ENCODE measurements at places on chromosomes 4 and X.

DNA sequence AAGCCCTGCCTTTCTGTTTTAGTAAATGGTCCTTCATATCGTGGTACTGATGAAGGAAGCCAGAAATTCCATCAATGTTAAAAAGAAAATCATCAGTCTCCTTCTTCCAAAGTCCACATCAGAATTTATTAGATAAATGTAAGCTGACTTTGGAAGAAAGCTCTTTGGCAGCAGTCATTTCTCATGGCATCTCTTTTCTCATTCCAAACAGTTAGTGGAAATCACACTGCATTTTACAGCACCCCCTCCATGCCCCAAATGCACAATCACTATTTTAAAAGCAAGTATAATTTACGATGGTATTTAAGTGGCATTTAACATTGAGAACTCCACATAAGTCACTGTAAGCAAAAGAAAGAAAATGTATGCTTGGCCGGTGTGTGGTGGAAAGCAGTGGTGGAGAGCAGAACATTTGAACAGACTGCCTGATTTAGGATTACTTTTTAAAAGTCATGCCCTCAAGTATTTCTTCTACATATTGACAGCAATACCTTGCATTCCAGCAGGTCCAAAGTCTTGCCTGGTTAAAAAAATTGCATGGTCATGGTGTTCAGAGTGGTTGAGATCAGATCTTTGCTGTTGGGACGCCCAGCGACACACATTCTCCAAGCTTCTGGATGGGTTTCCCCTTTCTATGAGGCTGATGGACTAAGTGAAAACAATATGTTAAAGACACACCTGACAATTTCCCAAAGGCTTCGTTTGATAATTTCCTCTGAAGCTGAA, 248.6 kb downstream of the ADAMTS3 start:
- no peak for DNase-seq

DNA sequence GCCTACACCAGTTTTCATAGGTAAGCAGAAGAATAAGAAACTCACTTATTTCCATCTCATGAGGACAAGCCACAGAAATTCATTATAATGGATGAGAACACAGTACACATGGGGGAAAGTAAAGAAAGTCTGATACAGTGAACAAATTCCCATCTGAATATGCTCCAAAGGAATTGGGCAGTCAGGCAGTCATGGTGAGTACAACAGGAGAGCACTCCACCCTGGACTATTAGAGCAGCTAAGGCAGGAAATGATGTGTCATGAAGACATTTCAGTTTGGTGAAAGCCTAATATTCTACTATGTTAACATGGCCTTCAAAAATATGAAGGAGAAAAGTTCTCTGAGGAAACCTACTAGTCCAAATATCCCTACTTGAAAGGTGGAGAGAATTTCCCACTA, 92.0 kb upstream of the PRDX4 start:
- DNase-seq = peak; percentile 6

GRCh38 chr4:184169225-184169867, 48.3 kb downstream of the ENPP6 start:
- DNase-seq = no peak

GRCh38 chrX:80810365-80810978, 795 bp upstream of the BRWD3 start:
- DNase-seq = no peak

- DNase-seq = no peak
These were observed 37.0 kb upstream of the UGT8 start for GRCh38 chr4:114561590-114561989.

- DNase-seq = no peak
These were observed 391.2 kb downstream of the ANKRD50 start for GRCh38 chr4:124321364-124321763.

- no peak for DNase-seq
These were observed 111.3 kb upstream of the INTU start for GRCh38 chr4:127521463-127521862.

GRCh38 chrX:1430451-1430850, 22.3 kb downstream of the ASMTL start:
- DNase-seq = no peak

DNA sequence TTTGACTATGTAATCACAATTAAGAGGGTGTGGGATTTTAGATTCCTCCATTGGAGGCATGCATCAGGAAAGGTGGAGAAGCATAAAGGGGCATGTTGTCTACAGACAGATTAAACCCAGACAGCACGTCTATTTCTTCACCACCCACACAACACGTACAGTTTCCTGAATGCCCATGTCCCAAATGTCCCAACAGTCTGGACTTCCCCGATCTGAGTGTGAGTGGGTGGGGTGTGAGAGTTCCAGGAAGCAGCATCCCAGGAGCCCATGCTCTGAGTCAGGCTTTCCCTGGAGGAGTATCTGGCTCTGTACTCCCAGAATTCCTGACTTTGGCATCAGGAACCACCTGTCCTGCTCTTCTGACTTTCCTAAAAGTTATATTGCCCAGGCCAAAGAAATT, 30.8 kb upstream of the NDP start:
- no peak for DNase-seq

DNA sequence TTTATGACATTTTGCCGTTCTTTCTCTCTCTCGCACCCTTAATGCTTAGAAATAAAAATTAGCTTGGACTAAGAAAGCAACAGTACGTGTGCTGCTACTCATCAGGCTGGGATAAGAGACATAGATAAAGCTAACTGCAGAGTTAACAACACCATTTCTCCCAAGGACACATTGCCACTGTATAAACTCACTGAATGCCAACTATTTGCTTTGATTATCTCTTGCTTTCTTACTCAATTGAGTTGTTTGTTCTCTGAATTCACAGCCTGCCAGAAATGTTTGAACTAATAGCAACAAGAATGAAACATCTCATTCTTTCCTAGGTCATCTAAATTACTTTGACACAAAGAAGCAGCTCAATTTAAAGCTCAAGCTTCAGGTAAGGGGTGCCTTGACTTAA, 34.6 kb downstream of the F8 start:
- no peak for DNase-seq

DNA sequence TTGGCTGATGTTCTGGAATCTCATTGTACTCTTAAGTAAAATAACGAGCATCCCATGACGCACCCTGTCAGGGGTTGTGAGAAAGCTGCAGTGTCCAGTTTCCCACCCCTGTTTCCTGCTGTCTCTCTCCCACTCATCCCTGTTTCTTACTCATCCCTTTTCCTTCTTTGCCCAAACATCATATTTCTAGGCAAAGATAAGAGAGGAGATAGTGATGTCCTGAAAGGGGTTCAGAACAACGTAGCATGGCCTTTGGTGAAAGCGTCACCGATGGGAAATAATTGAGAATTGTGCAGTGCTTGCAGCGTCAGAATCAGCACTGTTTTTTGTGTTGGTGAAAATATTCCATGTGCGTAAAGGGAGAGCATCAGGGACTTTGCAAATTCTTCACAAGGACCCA, 23.5 kb upstream of the TMEM165 start:
- DNase-seq = no peak

DNA sequence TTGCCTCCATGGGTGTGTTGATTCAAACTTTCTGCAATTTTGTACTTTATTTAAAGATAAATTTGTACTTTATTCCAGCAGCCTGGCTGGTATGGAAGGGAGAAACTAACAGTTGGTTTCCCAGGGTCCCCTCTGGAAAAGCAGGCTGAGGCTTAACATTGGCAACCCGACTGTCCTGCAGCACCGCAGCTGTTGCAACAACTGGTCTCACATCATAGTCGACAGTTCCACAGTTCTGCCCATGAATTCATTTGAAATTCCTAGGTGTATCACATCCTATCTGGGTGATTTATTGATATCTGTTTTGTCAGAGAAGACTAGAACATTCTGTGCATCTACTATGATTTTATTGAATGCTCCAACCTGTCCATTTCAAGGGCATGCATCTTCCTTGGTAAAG, 98.8 kb upstream of the GATB start:
- DNase-seq = no peak

DNA sequence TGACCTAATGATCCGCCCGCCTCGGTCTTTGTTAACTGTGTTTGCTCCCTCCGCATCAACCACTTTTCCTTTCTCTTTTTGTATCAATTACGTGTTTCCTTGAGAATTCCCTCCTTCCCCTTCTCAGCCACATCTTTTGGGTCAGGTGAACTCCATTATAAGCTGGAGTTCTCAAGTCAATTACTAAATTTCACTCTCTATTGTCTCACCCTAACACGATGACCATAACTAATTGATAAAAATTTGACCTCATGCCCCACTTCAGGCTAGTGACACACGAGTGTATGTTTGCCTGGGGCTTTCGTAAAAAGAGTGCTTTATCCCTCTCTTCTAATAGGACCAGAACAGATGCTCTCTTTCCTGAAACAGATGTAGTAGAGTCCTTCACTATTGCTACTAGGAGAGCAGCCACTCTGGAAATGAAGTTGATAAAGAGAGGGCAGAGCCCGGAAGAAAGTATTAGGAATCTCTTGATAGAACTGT, 403.6 kb upstream of the ANXA10 start:
- no peak for DNase-seq

- DNase-seq = no peak
These were observed 18.3 kb downstream of the L1CAM start for GRCh38 chrX:153867671-153868070.

GRCh38 chr4:71251261-71251660, 87.6 kb upstream of the SLC4A4 start:
- DNase-seq = peak; percentile 85

DNA sequence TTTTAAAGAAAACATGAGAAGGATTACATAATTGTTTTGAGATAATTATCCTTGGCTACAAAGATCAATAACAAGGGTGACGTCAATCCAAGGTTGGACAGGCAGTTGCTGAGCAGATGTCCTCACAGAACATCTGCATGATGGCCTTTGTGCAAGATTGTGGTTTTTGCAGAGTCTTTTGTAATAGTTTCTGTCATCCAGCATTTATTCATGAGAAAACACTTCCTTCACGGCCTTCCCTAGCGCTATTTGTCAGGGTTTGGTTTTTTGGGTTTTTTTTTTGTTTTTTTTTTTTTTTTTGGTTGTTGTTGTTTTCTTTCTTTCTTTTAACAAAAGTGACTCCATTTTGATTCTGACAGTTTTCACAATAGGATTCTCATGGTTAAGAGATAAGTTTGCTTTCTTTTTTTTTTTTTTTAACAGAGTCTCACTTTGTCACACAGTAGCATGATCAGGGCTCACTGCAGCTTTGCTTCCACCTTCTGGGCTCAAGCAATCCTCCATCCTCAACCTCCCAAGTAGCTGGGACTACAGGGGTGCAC, 31.5 kb upstream of the ELF2 start:
- peak; percentile 71 for DNase-seq

DNA sequence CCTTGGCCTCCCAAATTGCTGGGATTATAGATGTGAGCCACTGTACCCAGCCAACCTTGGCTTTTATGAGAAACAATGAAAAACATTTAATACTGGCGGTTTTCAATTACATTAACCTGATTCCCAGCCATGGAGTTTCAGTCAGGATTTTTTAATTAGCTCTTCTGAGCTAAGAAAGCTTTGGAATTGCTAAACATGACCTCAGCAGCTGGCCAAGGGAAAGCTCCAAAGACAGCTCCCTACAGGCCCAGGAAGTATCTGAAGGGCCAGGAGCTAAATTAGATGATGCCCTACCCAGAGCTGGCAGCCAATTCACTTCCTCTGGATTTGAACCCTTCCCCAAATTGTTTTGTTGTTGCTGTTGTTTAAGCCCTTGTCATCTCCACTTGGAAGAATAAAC, 26.5 kb upstream of the FUNDC1 start:
- DNase-seq = no peak

GRCh38 chrX:133868250-133868649, 117.1 kb downstream of the GPC3 start:
- DNase-seq = no peak

DNA sequence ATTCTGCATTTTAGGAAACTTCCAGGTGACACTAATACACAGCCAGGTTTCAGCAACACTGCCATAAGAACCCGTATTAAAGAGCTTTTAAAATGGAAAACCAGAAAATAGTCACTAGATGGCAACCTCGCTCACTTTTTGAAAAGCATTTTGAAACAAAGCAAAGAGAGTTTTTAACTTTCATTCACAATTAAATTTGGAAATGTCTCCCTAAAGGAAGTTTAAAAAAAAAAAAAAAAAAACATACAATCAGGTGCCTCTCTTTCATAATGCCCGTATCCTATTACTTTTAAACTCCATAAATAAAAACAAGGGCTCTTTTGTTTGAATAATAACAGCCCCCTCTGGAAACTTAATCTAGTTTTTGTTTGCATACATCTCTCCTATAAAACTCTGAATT, 20.3 kb downstream of the MEPE start:
- peak; percentile 55 for DNase-seq

- DNase-seq = no peak
These were observed 8.6 kb downstream of the GALNT7 start for GRCh38 chr4:173177232-173177631.

DNA sequence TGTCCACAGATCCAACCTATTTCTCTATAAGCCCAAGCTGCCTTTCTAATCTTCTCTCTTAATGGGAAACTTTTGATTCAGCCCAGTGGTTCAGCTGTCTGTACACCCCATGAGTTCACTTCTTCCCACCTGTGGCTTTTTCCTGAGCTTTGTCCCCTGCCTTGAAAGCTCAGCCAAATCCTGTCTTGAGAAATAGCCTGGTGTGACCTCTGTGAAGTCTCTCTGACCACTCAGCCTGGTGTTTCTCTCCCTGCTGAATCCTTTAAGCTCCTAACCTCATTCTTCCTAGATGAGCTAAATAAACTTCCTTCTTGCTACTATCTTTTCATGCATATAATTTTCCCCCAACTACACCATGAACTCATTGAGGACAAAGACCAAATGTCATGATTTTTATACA, 15.2 kb upstream of the HERC5 start:
- DNase-seq = no peak

DNA sequence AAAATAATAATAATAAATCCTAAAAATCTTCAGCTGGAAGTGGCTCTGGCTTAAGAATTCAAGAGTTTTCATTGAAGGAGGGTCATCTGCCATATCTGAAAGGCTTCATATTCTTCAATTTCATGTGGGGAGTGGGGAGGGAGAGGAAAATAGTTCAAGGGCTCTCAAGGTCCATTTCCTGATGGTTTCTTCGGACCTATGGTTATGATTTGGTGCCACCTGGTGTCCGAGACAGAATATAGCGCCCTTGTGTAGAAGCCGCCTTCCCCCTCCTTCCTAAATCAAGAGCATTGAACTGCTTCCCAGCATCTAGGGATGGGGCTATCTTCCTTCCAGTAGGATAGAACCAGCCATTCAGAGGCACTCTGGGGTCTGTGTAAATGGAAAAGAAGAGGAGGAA, 34.3 kb downstream of the NLGN3 start:
- peak; percentile 55 for DNase-seq

DNA sequence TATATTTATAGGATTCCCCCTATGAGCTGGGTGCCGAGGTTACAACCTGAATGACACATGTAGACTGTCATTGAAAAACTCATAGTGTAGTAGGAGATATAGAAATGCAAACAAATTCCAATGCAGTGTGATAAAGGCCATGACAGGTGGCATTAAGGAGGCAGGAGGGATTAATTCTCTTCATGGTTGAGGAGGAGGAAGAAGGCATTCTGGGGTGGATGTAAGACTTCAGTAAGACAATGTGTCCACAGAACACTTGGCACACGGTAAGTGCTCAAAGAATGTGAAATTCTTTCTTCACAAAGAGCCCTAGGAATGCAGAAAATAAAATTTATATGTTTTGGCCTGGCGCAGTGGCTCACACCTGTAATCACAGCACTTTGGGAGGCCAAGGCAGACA, 136.5 kb downstream of the RBM47 start:
- no peak for DNase-seq

- DNase-seq = no peak
These were observed 353.3 kb downstream of the ARHGAP24 start for GRCh38 chr4:85828027-85828890.

Measured in fibroblast of skin of right biceps (primary cell).